ENCODE measurements at places on chromosomes 2 and 18. TPM values are rescaled to one million over a fixed set of nuclear protein-coding genes. Genes with fewer than 3 reads are reported as not detected.

DNA sequence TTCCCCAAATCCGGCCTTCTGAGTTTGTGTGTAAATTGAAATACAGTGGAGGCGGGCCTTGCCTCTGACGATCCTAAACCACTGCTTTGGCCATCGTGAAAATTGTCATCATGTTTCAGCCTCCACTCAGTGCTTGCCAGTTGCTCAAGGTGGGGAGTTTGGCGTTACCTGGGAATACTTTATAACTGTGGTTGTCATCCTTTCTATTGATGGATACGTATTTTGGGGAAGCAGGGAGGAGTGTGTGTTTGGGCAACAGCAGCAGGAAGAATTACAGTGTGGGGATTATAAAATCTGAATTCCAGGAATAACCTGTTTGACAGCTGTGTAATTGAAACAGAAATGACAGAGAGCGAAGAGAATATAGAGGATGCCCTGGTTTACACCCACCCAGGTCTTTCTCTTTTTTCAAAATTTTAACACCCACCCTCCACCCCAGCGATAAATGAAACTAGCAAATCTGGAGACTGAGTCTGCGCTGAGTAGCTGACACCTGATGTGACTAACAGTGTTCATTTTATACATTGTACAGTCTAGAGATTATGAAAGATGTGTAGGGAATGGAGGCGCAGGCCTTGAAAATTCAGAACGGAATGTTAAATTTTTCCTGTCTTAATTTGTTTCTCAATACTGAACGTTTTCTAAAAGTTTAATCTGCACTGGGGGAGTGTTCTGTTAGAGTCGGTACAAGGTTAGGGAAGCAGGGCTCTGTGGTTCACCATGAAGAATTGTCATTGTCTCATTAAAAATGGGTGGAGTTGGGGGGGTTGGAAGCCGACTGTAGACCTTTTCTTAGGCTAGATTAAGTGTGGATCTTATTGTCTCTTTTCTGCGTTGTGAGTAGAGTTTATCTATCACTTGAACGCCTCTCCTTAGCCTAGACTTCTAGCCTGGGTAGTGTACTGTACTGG, 1.6 kb downstream of the MAP4K4 start:
- peak; percentile 37 for DNase-seq

GRCh38 chr18:5073026-5073944, 123.8 kb downstream of the AKAIN1 start:
- peak; percentile 16 for DNase-seq

- no peak for DNase-seq
Observed at GRCh38 chr2:78890935-78891334, 134.6 kb upstream of the REG3G start.

DNA sequence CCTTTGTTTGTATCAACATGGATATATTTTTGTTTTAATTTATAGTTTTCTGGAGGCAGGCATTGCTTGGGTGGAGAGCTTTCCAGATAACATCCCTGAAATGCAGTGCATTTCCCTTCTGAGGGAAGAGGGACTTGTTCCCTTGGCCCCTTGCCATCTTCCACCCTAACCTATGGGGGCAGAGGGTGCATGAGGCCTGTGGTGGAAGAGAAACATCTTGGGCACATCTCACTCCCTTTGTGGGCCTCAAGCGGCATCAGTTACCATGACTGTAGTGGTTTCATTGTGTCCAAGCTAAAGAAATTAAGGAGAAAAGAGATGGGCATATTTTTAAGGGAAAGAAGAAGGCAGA, 5.3 kb upstream of the RPL37A start:
- no peak for DNase-seq

- DNase-seq, result no peak
Observed at GRCh38 chr2:190864375-190864774, 16.2 kb upstream of the GLS start.

DNA sequence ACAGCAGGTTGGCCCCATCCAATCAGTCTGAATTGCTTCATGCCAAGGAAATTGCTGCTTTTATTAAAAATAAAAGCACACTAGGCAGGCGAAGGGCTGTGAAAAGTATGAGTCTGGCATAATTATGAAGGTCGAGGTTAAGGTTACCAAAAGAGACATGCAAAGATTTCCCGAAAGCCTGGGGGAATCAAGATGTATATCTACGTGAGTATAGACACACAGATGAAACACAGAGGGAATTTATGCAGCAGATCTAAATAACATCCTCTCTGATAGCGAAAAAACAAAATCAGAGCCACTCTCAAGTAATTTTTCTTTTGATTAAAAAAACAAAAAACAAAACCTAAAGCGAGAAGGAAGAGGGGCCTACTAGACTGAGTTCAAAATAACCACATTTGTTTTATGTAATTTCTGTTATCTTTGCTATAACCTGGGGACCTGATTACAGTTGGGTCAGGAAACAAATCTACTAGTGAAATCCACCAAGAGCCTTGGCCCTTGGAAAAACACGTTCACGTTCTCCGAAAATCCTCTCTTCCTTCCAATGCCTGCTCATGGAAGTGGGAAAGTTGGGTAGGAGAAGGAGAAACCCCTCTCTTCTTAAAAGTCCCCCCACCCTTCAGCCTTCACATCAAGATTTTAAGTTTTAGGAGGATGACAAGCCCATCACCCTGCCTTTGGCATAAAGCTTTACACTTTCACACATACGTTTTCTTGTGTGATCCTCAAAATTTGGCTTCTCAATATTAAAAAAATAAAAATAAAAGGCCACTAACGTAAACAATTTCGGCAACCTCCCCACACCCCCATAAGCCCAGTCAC, 1.4 kb downstream of the AAK1 start:
- no peak for DNase-seq

DNA sequence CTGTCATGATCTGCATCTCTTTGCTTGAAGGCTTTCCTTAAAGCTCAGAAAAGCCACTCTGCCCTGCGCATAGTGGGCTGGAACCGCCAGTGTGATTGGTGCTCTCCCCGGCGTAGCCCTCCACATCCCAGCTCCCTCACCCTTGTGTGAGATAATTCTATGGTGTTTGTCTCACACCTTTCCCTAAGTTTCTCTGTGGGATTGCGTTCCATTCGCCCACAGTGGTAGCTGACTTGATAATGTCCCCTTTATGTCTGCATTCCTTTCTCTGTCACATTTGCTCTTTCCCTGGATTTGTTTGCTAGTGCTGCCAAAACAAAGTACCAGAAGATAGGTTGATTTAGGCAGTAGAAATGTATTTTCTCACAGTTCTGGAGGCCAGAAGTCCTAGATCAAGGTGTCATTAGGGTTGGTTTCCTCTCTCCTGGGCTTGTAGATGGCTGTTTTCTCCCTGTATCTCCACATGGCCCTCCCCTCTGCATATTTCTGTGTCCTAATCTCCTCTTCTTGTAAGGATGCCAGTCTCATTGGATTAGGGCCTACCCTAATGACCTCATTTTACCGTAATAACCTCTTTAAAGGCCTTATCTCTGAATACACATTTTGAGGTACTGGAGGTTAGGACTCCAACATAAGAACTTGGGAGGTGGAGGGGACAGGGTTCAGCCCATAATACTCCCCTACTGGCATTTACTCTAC, 7.4 kb upstream of the TMEM87B start:
- DNase-seq, result no peak

DNA sequence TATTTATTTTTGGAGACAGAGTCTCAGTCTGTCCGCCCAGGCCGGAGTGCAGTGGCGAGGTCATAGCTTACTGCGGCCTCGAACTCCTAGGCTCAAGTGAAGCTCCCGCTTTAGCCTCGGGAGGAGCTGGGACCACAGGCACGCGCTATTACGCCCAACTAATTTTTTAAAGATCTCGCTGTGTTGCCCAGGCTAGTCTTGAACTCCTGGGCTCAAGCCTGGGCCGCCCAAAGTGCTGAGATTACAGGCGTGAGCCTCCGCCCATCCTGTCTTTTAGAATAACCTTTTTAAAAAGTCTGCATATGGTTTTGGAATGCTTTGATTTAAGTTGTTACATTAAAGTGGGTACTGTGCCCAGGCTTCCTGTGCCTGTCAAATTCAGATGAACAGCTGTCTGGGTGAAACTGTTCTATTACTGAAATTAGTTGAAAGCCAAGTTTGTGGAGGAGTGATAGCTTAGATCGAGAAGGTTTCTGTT, 944 bp downstream of the RAB3GAP1 start:
- DNase-seq, result no peak

GRCh38 chr18:52339891-52340371, at the start of gene DCC:
DCC (plus strand) TSS chr18:52340197; CDS start chr18:52340788, 591 bp downstream.
- peak; percentile 89 for DNase-seq

DNA sequence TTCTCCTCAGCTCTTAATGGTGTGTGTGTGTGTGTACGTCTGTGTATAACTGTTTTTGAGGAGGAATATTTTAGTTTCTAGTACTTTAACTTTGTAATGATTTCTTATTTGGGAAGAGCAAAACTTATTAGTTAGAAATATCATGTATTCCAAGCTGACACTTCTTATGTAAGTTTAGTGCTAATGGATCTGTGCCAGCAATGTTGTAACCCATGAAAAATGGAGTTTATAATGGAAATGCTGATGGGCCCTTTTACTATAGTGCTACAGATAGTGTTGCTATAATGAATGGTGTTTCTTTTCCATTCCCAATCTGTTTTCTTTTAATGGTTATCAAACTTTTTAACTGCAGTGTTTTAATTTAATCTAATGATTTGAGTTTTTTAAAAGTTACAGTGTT, 49.8 kb upstream of the OTX1 start:
- no peak for DNase-seq

GRCh38 chr18:21452276-21452780, 148.2 kb downstream of the ESCO1 start:
- DNase-seq, result peak; percentile 20

GRCh38 chr2:152028182-152028862, 70.5 kb downstream of the CACNB4 start:
- DNase-seq, result no peak

DNA sequence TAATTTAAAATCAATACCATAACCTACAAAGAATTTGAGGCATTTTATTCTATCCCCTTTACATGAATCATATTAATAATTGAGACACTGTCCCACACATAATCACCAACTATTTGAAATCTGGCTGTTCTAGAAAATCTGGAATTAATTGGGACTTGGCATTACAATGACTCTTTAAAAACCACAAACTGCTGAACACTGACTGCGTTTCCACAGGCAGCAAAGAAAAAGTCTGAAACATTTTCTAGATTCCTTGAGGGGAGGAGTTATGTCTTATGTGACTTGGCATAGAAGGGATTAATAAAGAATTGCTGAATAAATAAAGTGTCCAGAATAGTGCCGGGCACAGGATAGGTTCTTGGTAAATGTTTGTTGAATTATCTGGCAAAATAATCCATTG, 61.4 kb downstream of the GPR39 start:
- no peak for DNase-seq

DNA sequence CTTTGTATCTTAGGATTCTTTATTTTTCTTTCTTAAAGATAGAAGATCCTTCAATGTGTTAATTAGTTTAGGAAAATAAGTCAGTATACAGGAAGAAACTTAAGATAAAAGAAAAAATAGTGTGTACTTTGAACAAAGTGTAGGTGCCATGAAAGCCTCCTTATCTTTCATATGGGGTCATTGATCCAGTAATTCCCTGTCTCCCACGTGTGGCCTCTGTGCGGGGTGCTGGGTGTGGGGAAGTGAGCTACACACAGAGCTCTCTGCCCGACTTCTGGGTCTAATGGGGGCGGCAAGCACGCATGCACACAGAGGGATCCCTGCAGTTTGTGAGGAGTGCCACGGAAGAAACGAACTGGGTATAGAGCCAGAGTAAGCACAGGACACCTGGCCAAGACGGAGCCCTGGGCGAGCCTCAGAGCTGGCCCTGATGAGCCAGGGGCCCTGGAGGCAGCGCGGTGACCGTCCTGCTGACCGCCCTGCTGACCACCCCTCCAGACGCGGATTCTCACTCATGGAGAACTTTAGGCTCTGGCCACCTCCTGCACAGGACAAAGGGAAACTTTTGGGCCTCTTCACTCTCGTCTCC, 253.5 kb downstream of the ACKR3 start:
- DNase-seq, result no peak

DNA sequence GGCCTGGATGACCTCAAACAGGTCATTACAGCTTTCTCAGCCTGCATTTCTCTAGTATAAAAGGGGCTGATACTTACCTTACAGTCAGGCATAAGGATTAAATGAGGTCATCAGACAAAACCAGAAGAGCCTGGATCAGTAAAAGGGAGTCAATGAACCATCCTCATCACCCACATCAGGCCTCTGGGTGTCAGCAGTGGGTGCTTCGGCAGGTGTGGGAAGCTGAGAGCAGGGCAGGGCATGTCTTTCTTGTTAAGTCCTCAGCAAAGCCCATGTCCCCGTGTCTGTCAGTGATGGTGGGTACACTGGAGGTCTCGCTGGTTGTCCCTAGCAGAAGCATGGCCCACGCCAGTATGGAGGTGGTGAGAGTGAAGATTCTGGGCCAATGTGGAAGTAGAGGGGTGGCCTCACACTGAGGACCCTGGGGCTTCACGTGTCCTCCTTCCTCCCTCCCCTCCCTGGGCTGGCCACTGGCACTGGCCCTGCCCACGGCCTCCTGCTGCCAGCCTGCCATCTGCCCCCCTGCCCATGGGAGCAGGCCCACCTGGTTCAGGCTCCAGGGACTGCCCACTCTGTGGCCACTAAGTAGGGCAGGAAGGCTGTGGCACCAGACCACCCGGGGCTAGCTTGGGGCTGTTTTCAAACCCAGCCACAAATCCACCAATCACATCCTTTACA, 4.4 kb downstream of the ADRA2B start:
- no peak for DNase-seq

DNA sequence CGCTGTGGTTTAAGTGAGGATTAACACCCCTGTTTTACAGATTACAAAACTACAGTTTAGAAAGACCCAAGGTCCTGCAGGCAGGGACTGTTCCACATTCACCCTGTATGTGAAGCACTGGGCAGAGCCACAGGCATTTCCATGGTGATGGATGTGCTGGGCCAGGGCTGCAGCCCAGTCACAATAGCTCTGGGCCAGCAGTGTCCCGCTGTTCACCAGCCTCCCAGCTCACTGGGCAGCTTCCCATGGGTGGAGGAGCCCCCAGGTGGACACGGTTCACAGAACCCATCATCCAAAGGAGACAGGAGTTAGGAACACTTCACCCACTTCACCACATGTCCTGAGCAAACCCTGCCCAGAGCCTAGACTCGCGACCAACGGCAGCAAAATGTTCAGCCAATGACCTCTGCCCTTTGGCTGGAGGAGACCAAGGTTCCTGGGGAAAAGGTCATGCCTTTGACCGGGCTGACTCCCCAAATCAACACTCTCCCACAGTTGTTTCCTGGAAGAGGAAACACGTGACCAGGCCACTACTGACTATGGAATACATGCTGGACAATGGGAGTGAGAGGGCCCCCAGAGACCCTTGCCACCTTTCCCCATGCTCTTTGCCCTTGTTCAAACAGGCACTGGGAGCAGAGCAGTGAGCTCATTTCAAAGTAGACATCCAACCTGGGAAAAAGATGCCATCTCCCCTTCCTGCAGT, 28.0 kb upstream of the SLC35F6 start:
- no peak for DNase-seq

GRCh38 chr18:36086186-36086585, 18.8 kb upstream of the RPRD1A start:
- no peak for DNase-seq

SERPINB13 gene
- 0.20 TPM for total RNA-seq

CHST9 gene
- 19.6 TPM for total RNA-seq

EFR3B gene
- 5.6 TPM for total RNA-seq

TNFAIP6 gene
- total RNA-seq, result 6.0 TPM

CFC1 gene
- 9.1 TPM for total RNA-seq

RUFY4 gene
- 0.15 TPM for total RNA-seq

ASXL3 gene
- 3.6 TPM for total RNA-seq

CD8A gene
- 2.8 TPM for total RNA-seq

MOGAT1 gene
- total RNA-seq, result not detected

MAP3K19 gene
- 21.1 TPM for total RNA-seq

UPP2 gene
- total RNA-seq, result not detected

CCDC85A gene
- 10.5 TPM for total RNA-seq

ACMSD gene
- not detected for total RNA-seq

PRSS56 gene
- not detected for total RNA-seq

All from lung (tissue), 17 donors.